ENCODE measurements at places on chromosomes 6 and 20.

GRCh38 chr6:32953775-32954174, 878 bp upstream of the HLA-DMA start:
- no peak for DNase-seq

GRCh38 chr6:40585651-40586269, 1.4 kb downstream of the LRFN2 start:
- no peak for DNase-seq

- no peak for DNase-seq
Measured at GRCh38 chr6:157163434-157164159, 159.7 kb downstream of the TMEM242 start.

- no peak for DNase-seq
Measured at GRCh38 chr6:149482545-149483333, 2.1 kb downstream of the ZC3H12D start.

GRCh38 chr6:40630051-40630450, 42.9 kb upstream of the LRFN2 start:
- no peak for DNase-seq

DNA sequence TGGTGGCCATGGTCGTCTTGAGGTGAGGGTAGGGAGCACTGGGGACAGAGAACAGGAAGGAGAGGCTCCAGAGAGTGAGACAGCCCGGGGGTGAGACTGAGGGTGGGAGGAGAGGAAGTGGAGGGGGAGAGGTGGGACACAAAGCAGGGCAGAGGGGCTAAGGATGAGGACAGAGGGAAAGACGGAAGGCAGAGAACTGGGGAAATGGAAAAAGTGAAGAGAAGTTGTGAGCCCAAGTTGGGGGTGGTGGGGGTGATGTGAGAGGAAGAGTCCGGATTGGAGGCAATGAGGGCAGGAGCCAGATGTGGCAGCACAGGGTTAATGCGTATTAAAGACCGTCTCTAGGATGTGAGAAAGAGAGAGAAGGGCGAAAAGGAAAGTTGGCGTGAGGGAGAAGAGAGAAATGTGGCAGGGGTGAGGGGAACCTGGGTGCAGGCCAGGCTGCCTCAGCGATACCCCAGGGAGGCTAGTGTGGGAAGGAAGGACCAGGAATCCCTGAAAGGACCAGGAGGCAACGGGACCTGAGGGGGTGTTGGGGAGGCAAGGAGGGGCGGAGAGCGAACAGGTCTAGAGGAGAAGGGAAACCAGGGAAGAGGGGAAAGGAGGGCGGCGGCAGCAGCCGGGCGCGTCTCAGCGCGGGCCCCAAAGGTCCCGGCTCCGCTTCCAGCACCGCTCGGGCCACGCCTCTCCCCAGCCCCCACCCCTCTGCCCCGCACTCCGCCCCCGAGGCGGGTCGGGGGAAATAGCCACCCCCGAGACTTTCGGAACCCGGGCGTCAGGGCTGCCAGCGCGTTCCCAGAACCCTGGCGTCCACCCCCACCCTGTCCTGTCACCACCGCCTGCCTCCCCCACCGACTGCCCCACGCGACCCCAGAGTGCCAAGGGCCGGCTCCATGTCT, at the start of gene PPP1R18:
Gene PPP1R18, minus strand, starts transcription at position 637 of the 899 bp plus-strand sequence. Its CDS starts 627 bp downstream, at position 10.
- DNase-seq: peak; percentile 86

GRCh38 chr6:34819571-34820480, 27.9 kb downstream of the BLTP3A start:
- no peak for DNase-seq

GRCh38 chr6:139879823-139880356, 505.4 kb upstream of the CITED2 start:
- DNase-seq: no peak

- DNase-seq: no peak
Measured at GRCh38 chr6:12956991-12957320, 240.4 kb downstream of the PHACTR1 start.

DNA sequence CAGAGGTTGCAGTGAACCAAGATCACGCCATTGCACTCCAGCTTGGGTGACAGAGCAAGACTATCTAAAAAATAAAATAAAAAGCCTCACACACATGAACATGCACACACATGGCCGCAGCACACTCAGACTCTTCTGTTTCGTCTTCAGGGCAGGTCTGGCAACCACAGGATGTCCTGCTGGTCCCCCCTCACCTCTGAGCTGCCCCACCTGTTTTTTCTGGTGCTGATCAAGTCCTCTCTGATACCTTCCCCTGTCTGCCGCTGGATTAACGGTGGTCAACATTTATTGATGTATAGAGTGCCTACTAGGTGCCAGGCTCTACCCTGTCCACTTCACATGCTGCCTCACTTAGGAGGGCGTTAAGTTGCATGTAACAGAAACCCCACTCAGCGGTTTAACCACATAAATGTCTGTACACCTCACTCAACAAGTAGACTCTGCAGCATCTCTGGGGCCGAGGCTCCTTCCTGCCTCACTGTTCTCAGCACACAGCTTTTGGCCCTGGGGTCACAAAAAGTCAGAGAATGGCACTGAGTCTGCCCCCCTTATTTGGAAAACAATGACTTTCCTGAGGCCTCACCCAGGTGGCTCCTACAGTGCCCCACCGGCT, 4.5 kb upstream of the AP5S1 start:
- DNase-seq: peak; percentile 42

DNA sequence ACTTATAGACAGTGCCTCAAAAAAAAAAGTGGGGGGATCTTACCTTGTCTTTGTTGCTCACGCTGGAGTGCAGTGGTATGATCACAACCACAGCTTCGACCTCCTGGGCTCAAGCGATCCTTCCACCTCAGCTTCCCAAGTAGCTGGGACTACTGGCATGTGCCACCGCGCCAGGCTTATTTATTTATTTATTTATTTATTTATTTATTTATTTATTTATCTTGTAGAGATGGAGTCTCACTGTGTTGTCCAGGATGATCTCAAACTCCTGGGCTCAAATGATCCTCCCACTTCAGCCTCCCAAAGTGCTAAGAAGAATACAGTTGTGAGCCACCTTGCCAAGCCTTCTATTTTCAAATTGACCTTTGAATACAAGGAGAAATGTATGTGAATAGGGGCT, 553.0 kb upstream of the BTBD3 start:
- DNase-seq: no peak

- DNase-seq: no peak
Measured at GRCh38 chr6:69593706-69594105, 203.1 kb downstream of the LMBRD1 start.

- no peak for DNase-seq
Measured at GRCh38 chr6:20631549-20631924, 97.3 kb downstream of the CDKAL1 start.

- no peak for DNase-seq
Measured at GRCh38 chr20:43124241-43124640, 65.5 kb downstream of the PTPRT start.

- no peak for DNase-seq
Measured at GRCh38 chr20:34984756-34985261, 29.1 kb downstream of the MYH7B start.

GRCh38 chr6:156982168-156982567, 205.0 kb downstream of the ARID1B start:
- no peak for DNase-seq

DNA sequence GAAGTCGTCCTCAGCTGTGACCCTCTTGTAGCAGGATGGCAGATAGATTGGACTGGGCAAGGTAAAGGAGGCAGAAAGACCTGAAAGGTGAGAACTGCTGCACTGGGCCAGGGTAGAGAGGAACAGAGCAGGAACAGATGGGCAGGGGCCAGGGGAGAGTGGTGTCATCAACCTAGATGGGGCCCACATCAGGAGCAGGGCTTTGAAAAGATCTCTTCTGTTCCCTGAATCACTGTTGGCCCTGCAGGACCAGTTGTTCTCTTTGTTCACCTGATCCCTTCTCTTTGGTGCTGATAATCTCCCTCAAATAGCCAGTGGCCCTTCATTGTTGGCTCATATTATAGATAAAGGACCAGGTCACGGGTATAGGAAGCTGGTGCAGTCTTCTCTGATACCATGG, 59.9 kb downstream of the DTD1 start:
- no peak for DNase-seq

- DNase-seq: no peak
Measured at GRCh38 chr6:129402244-129402643, 307.7 kb downstream of the ARHGAP18 start.

DNA sequence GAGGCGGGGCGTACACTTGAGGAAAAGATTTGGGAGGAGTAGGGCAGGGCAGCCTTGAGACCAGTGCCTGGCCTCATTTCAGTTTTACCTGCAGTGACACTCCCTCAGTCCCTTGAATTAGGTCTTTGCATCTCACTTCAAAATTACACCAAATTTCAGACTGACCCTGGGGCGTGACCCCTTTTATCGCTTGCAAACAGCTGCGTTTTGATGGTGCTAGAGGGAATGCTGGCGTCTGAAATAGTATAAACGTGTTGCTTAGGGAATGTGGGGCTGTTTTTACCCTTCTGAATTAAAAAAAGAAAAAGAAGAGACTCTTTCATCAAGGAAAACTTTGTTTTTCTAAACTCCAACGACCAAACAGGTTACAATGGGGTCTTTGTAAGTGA, 21.0 kb downstream of the COL9A1 start:
- no peak for DNase-seq

- no peak for DNase-seq
Measured at GRCh38 chr6:33990061-33990541, 155.8 kb downstream of the GRM4 start.

DNA sequence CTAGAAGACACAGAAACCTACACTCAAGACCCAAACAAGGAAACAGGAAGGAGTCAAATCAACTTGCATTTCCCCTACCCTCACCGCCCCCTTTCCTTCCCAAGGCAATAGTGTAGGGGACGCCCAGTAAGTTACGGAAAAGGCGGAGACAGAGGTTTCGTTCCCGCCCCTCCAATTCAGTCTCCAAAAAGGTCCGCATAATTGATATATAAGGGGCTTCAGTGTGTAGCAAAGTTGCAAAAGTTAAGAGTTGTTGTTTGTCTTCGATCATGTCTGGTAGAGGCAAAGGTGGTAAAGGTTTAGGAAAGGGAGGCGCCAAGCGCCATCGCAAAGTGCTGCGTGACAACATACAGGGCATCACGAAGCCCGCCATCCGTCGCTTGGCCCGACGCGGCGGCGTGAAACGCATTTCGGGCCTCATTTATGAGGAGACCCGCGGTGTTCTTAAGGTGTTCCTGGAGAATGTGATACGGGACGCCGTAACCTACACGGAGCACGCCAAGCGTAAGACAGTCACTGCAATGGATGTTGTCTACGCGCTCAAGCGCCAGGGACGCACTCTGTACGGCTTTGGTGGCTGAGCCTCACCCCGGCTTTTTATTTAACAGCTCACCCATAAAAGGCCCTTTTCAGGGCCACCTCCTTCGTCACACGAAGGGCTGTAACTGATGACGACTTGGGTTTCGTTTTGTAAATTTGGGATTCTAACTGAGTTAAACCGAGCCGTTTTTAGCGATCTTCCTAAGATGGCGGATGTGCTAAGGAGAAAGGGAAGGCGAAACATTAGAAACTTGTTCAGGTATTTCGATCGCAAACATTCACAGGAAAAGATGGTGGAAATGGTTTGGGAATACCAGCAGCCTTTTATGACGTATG, 124.6 kb upstream of the BTN3A2 start:
- peak; percentile 78 for DNase-seq

DNA sequence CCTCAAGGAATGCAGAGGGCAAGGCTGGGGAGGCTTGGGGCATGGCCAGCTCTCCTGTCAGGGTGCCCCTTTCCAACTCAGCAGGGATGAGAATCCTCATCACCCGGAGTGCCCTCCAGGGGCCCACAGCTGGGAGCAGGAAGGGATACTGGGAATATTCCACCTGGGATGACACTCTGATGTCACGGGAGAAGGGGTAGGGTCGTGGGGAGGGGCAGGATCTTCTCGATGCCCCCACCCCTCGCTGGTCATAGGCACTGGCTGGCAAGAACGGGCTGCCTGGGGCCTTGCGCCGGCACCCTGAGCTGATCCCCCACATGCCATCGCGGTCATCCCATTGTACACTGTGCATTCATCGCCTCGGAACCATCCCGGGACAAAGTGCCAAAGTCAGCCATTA, 10.6 kb upstream of the NXT1 start:
- no peak for DNase-seq

- DNase-seq: no peak
Measured at GRCh38 chr20:62158088-62158400, 14.5 kb downstream of the SS18L1 start.

- no peak for DNase-seq
Measured at GRCh38 chr6:100780648-100781047, 100.5 kb downstream of the ASCC3 start.

DNA sequence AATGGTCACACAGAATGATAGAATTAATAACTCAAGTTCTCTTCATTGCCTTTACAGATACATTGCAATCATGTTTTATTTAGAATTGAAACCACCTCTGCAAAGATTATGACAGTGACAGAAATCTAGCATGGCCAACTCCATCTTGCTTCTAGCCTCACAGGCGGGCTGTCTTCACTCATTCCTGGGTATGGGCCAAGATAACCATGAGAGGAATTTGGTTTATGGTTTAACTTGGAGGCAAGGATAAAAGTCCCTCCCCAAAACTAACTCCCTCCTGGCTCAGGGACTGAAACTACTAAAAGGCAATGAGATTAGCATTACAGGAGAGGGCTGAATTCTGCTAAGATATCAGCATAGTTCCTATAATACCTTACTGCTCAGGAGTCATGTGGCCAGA, 95.2 kb upstream of the CST7 start:
- no peak for DNase-seq

DNA sequence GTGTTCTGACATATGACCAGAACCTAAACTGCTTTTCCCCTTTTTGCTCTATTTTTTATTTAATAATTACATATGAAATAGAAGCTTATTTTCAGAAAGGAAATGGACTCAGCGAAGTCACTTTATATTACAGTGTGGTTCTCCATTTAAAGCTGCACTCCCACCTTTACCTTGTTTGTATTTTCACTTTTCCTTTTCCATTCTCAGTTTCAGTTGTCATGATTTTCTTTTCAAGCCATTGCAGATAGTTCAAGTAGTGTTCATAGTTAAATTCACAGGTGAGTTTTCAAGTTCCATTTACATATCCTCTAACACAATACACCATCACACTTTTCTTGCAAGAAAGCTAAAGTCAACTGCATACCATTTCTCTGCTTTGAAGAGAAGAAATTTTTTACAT, 400.2 kb downstream of the HACE1 start:
- DNase-seq: no peak

GRCh38 chr6:166613027-166613426, 14.0 kb downstream of the RPS6KA2 start:
- DNase-seq: no peak

GRCh38 chr6:127124680-127125079, 6.2 kb downstream of the RSPO3 start:
- no peak for DNase-seq

GRCh38 chr20:49545572-49545971, 22.4 kb downstream of the PTGIS start:
- no peak for DNase-seq

DNA sequence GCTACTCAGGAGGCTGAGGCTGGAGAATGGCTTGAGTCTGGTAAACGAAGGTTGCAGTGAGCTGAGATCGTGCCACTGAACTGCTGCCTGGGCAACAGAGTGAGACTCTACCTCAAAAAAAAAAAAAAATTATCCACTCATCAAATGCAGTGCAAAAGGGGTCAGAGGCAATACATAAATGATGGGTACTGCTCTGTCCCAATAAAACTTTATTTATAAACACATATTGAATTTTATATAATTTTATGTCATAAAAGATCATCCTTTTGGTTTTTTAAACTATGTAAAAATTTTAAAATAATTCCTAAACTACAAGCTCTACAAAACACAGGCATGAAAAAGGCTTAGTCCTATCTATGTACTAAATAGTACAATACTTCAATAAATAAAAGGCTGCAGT, 10.3 kb downstream of the KHDC1 start:
- DNase-seq: no peak

GRCh38 chr6:168201383-168201782, 118.2 kb downstream of the DACT2 start:
- no peak for DNase-seq

Data from activated naive CD8-positive, alpha-beta T cell treated with anti-CD3 and anti-CD28 coated beads for 36 hours (primary cell).